NCI-H2171 (cell line): ENCODE measurements at places on chromosomes 6 and 20.
A peak's percentile ranks its signal among the peaks of the same experiment; 100 is the strongest.

- no peak for DNase-seq
Observed at GRCh38 chr6:90253631-90254030, 43.0 kb downstream of the BACH2 start.

GRCh38 chr6:43972913-43973300, 154.3 kb downstream of the MRPL14 start:
- DNase-seq = no peak

DNA sequence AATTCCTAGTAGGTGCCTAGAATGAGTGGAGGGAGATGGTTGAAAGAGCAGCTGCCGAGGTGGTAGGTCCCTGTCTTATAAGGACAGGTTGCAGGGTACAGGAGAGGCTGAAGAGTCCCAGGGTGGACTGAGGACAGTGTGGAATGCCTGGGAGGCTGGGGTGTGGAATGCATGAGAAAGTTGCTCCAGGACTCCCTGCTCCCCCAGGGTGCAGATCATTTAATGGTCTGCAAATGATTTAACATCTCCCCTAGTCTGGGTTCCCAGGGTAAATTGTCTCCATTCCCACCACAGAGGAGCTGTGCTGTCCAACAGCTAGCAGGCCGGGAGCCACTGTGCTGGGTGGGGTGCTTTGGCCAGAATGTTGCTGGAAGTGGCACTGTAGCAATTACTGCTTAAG, 76.0 kb downstream of the CD83 start:
- DNase-seq = no peak

GRCh38 chr20:3172126-3172932, 1.0 kb downstream of the LZTS3 start:
- DNase-seq = no peak

- DNase-seq = no peak
Observed at GRCh38 chr20:50911030-50911429, 20.2 kb downstream of the ADNP start.

DNA sequence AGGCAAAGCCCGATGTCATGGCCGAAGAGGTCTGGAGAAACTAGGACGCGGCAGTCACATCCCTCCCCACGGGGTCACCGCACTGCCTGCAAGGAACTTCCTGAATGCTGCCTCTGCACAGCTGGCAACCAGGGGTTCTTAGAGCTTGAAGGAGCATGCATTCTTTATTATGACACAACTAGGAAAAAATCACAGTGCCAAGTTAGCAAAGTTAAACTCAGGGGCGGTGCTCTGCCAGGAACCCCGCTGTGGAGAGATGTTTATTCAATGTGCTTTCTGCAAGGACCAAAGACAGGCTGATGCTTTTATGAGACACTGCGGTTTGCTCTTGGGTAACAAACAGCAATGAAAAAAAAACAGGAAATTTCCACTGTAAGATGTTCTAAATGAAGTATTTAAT, 287.3 kb upstream of the FOXQ1 start:
- no peak for DNase-seq

GRCh38 chr6:107537559-107537958, 47.6 kb downstream of the SOBP start:
- no peak for DNase-seq

DNA sequence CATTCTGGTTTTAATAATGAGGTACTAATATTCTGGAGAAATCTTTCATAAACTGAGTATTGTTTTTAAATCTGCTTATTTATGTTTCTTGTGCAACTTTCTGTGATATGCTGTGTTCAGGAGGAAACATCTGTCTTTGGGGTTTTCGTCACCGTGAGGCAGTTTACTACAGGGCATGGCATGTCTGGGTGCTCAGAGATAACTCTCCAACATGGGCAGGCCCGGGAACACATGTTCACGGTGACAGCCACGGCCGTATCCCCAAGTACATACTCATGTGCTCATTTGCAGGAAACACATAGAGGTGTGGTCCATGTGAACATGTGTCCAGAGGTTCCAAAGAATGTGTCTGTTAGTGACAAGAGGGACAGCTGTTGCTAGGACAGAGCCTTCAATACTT, 62.1 kb upstream of the CNKSR3 start:
- no peak for DNase-seq

- peak; percentile 49 for DNase-seq
Observed at GRCh38 chr20:25220021-25220730, 24.7 kb downstream of the ENTPD6 start.

GRCh38 chr6:119669221-119669620, 319.7 kb upstream of the MAN1A1 start:
- DNase-seq = no peak

DNA sequence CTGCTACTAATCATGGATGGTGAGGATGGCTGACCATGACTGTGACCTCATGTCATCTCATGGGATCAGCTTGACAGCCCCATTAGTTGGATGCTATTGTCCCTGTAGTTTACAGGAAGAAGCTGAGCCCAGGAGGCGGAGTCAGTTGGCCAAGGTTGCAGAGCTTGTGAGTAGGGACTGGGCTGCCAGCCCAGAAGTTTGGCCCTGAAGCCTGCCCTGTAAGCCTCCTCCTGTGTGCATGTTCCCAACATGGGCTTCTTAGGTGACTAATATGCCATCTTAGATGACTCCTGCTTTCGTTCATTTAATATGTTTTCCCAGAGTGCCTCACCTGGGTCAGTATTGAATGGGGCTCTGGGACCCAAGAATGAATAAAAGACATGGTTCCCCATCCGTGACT, 6.9 kb downstream of the EDN3 start:
- DNase-seq = no peak

DNA sequence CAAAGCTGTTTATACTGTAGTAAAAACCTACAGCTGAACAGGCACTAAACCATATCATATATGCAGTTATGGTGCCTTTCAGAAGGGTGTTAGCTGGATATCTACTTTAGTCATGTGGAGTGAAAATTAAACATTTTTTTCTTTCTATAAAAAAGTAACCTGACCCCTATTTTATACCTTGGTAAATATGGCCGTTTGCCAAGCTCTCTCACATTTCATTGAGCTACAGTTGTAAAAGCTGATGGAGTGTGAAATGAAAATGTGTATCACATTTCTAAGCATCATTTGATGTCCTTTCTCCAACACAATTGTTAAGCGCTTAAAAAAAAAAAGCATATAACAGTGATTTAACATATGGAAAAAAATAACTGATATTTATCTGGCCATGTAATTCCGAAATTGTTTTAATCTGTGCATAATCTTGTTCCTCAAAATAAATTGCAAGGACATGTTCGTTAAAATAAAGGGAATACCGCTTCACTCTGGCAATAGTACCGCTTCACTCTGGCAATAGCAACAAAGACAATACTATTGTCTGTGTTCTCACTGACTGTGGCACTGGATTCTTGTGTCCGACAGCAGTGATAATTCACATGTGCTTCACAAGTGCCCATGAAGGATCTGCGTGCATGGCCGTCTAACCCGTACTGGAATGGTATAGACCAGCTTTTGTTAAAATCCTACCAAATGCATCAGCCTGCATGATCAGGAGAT, 391.8 kb upstream of the SOX4 start:
- peak; percentile 98 for DNase-seq

- no peak for DNase-seq
Observed at GRCh38 chr6:169886631-169887227, 135.3 kb downstream of the ERMARD start.
